ENCODE measurements at places on chromosomes 12 and 14.

GRCh38 chr14:56310643-56311042, 192.4 kb downstream of the PELI2 start:
- no peak for DNase-seq

DNA sequence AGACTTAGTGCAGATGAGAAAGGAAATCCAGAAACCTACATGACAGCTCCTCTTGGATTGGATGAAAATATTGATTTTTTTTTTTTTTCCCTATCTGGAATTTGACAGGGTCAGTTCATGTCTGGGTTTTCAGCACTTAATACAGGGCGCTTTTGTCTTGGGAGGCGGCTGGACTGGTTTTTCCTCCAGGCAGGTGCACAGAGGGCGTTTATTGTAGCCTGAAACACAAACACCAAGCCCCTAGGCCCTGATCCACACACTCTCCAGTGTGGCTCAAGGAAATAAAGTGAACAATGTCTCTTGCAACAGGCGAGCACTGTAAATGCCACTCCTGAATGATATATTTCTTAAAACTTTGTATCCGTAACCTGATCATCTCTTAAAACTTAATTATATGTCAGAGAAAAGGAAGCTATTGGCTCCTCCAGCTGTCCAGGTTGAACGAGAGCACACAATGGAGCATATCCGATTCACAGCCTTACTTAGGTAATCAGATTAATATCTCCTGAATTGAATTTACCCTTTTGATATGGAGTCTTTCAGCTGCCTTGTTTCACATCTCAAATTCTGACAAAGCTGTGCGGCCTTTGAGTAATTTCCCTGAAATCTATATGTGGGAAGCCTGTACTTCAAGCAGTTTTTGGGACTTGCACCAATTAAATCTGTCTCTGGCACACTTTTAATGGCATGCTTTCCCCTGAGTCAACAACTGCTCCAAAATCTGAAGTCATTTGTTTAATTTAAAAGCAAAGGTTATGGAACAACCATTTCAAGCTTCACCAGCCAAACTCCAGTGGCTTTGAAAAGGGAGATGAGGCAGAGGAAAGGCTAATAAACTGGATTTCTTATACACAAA, 485.7 kb downstream of the ZFP36L1 start:
- DNase-seq: no peak

DNA sequence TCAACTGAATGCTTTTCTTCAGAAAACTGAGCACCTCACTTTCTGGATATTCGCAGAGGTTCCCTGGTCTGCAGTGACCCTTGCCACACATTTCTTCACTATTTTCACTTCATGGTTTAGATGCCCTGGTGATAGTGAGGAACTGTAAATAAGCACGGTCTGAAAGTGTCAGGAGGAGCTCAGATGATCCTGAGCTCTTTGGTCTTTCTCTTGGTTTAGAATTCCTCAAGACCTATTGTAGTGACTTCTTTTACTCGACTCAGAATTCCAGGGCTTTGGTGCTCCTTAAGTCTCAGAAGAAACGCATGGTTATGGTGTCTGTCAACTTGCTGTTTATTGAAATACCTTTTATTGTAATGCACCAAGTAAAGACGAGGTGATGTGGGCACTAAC, 84.0 kb downstream of the SAMD4A start:
- no peak for DNase-seq

- DNase-seq: no peak
Observed at GRCh38 chr14:49598189-49598484, 603 bp upstream of the LRR1 start.

GRCh38 chr14:95071649-95072280, 85.6 kb downstream of the DICER1 start:
- DNase-seq: no peak

DNA sequence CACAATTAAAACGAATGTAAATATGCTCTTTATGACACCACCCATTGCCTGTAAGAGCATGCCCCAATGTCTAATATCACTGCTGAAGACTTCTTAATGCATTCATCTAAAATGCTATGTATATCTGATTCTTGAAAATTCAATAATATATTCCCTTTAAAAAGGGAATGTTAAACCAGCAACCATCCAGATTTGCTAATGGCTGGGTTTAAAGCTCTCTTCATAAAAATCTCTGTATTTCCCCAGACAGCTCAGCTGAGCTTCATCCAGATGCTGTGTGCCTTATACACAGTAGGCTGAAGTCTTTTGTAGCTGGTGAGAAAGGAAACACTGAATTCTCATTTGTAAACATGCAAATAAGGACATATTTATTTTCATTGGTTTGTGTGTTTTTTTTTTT, at the start of gene TAS2R14:
Gene TAS2R14 (minus strand): TSS at position 101 of the 400 bp plus-strand sequence. CDS start 56 bp downstream, at position 45.
- DNase-seq: no peak

DNA sequence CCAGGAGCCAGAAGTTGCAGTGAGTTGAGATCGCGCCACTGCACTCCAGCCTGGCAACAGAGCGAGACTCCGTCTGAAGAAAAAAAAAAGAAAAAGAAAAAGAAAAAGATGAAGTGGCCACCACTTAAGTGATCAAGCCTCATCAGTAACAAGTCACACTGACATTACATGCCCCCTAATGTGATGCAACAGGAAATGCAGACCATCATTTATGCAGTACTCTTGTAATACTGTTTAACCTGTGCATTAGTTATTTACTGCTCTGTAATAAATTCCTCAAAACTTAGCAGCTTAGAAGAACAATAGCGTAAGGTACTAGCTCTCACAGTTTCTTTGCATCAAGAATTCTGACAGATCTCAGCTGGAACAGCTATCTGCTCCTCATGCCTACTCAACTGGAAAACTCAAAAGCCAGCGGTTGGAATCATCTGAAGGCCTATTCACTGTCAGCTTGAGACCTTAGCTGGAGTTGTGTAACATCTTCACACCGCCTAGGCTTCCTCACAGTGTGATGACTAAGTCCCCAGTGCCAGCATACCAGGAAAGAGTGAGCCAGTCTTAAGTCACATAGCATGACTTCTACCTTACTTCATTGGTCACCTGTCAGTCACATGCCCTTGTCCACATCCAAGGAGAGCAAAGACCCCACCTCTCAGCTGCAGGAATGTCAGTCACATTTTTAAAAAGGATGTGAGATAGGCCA, 31.5 kb downstream of the EPS8 start:
- DNase-seq: no peak

- no peak for DNase-seq
Observed at GRCh38 chr12:50638482-50638880, 125.4 kb upstream of the ATF1 start.

GRCh38 chr14:77914073-77914721, 114.3 kb downstream of the ADCK1 start:
- no peak for DNase-seq

DNA sequence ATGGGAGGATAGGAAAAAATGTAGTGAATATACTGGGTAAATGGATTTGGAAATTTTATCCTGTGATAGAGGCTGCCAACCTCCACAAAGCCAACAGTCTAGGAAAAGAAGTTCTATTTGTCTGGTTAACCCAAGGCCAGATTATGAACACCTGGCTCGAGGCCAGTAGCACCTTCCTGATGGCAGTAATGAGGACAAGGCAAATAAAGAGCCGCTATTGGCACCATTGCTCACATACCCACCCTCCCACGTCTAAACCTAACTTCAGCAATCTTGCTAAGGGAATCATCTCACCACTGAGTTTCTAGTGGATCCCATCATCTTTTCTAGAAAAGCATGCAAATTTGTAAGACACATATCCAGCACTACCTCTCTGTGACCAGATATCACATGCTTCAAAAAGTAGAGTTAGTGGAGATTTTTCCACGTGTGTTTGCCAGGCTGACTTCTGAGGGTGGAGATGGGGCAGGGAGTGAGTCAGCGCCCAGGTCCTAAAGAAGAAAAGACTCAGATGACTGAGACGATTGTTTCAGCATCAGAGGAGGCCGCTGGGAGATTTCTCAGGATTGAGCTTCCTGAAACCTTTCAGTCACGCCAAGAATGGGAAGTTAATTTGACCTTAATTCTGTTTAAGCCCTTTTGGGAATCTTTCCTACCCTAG, 362.9 kb downstream of the EMP1 start:
- DNase-seq: no peak

Data from T follicular helper cell (primary cell).